Left ventricle myocardium inferior (tissue), 1 donor: ENCODE measurements at places on chromosomes 12 and 14.

- DNase-seq: no peak
Measured at GRCh38 chr12:60872850-60873713, 1277.3 kb downstream of the SLC16A7 start.

DNA sequence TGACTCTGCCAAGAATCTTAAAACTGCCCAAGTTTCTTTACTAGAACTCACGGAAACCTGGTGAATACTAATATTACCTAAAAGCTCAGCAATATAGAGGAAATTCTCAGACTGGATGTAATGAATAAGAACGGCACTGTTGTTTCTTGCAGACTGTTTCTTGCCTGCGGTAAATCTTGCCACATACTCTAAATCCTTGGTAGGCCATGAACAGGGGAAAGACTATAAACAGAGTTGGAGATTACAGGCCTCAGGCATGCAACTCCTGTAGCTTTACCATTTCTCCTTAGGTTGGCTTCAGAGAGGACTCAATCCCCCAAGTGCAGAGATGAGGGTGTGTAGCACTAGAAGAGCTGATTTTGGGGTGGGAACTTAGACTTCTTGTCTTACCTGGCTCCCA, 1.1 kb downstream of the ALDH6A1 start:
- DNase-seq: no peak

GRCh38 chr14:77590845-77591485, 25.5 kb downstream of the SPTLC2 start:
- no peak for DNase-seq

DNA sequence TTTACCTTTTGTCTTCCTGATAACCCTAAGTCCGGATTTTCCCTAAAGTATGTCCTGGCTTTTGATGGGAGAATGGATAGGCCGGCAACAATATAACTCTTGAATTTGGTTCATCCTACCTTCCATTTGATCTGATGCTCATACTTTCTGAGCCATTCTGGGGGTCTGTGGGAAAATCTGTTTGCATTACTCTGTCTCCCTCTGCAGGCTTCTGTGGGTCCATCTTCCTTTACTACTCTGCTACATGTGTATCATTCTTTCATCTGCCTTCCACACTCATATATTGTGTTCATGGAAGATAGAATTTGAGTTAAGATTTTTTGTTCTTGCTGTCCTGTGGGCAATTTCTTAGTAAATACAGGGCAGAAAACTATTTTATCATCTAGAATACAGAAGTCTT, 101.5 kb downstream of the NAV3 start:
- no peak for DNase-seq

- no peak for DNase-seq
Measured at GRCh38 chr14:59394268-59394667, 70.9 kb downstream of the GPR135 start.

GRCh38 chr12:23795494-23795893, 154.0 kb downstream of the SOX5 start:
- no peak for DNase-seq

DNA sequence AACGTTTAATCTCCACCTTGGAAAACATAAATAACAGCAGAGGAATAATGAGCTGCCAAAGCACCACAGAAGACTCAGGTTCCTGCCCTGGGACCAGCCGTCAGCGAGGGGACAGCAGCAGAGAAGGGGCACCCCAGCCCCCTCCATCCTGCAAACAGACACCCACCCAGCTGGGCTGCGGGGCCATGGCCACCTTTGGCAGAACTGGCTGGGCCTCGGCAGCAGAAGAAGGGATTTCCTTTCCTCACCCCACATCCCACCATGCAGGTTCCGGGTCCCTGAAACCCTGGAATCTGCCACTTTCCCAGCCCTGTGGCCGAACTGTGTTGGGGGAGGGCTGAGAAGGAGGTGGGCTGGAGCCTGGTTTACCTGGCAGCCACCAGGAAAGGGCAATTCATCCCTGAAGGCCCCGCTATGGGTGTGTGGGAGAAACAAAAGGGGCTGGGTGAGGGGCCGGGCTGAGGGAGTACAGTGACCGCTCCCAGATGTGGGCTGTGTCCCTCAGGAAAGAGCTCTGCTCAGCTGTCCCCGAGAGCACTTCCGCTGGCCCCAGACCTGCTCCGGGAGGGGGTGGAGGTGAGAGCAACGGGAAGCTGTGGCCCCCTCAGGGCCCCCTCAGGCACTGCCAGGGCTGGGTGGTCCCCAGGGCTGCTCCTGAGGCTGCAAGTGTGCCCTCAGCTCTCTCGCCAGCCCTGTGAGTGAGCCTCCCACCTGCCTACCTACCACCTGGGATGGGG, 3.8 kb downstream of the PGF start:
- no peak for DNase-seq

GRCh38 chr12:82517027-82517426, 158.7 kb downstream of the METTL25 start:
- no peak for DNase-seq
